Activated T-cell treated with anti-CD3 and anti-CD28 coated beads, Interleukin-2, amount 50 U/mL, for 4 hours (primary cell): ENCODE measurements at places on chromosomes 1 and 21. TPM values are rescaled to one million over a fixed set of nuclear protein-coding genes. Genes with fewer than 3 reads are reported as not detected.
A peak's percentile ranks its signal among the peaks of the same experiment; 100 is the strongest.

The DENND2C gene
- 0.20 TPM for total RNA-seq

The STX12 gene
- 25.2 TPM for total RNA-seq

The LCE3D gene
- total RNA-seq, result not detected

The ITGB3BP gene
- 29.7 TPM for total RNA-seq

The GPR25 gene
- total RNA-seq, result not detected

The ADORA1 gene
- 0.10 TPM for total RNA-seq

The PRAMEF18 gene
- not detected for total RNA-seq

The RSPO1 gene
- total RNA-seq, result not detected

The PEA15 gene
- 83.2 TPM for total RNA-seq

The TMEM61 gene
- not detected for total RNA-seq

DNA sequence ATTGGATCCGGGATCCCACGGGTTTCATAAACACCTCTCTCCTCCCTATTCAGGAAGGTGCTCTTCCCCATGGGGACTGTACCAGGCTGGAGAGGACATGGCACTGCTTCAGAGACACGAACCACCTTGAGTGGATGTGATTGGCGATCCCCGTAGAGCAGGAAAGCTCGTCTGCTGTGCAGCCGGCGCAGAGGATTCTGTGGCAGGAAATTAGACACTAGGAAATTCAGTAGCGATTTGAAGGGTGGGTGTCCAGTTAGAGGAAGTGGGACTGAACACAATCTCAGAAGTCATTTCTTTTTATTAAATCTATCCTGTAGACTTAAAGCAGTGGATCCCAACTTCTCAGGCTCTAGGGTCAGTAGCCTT lies 767 bp downstream of the PDIK1L start:
- DNase-seq, result no peak

DNA sequence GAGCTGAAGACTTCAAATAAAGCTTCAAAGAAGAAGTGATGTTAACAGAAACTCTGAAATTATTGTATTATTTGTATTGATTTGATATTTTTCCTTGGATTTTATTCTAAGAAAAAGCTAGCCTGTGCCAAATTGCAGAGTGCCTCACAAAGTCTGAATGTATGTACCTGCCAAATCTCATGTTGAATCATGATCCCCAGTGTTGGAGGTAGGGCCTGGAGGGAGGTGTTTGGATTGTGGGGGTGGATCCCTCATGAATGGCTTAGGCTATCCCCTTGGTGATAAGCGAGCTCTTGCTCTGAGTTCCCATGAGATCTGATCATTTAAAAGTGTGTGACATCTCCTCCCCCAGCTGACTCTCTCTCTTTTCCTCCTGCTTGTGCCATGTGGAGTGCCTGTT lies 43.6 kb downstream of the ACKR1 start:
- no peak for DNase-seq

DNA sequence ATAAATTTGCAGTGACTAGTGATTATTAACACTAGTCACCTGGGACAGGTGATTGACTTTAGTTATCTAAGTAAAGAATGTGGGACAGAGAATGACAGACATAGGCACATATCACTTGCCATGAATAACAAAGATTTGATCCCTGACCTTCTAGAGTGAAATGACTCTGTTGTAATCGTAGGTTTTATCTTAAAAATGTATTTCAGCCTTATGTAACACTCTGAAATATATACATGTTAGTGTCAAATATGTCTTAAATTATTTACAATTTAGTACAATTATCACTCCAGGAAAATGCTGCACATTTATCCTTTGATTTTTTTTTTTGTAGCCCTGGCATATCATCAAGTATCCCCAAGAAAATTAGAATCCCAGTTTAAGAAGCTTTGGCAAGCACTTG lies 186.4 kb upstream of the PTGFR start:
- no peak for DNase-seq

- DNase-seq, result no peak
Observed at GRCh38 chr1:7278045-7278444, 492.8 kb downstream of the CAMTA1 start.

DNA sequence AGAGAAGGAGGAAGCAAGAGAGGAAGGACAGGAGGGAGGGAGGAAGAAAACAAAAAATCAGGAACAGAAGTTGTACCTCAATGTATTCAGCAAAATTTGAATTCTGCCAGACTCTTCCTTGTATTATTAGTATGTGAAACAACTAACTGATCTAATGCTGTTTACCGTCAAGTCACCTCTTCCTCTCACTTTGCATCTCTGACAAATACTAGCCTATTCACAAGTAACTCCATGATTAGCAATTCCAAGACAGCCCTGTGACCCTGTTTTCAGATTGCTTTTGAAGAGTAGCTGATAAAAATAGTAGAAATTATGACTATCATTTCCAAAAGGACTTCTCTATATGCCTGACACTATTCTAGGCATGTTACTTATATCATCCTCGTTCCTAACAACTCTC lies 445.4 kb downstream of the NEGR1 start:
- no peak for DNase-seq

DNA sequence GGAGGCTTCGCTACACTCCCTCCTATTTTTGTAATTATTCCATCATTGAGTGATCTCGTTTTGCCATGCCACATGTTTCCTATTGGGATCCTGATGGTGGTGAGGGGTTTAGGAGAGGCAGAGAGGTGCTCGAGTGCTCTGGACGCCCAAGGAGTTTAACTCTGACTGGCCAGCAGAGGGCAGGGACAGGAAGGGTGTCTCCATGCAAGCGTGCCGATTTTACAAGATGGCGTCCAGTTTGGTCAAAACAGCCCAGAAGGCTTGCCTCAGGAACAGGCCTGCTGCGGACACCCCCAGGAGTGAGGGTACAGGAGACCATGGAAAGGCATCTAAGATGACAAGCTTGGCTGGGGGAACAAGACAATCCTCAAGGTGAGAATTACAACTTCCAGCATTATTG lies 33.8 kb upstream of the KCNE2 start:
- DNase-seq, result no peak

DNA sequence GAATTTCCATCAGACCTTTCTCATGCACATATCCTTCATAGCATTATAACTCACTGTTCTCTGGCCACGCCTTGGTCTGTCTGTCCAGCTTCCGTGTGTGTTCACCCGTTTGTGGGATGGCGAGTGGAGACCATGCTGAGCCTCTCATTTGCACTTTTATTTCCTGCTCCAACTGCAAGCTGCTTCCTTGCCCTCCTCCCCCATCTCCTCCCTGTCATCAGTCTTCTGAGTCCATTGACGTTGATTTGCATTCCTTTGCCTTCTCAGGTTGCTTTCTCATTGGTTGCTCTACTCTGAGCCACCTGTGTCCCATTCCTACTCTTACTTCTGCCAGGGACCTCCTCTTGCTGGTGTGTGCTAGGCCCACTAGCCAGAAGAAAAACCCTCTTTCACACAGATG lies 146.4 kb downstream of the NOS1AP start:
- no peak for DNase-seq

GRCh38 chr1:193588311-193589082 lies 402.1 kb upstream of the B3GALT2 start:
- DNase-seq, result no peak

GRCh38 chr1:118960026-118960561 lies 28.0 kb downstream of the TBX15 start:
- no peak for DNase-seq

GRCh38 chr1:110060034-110060661 lies 10.3 kb downstream of the ALX3 start:
- peak; percentile 70 for DNase-seq

GRCh38 chr1:22112554-22112953 lies 30.3 kb downstream of the WNT4 start:
- no peak for DNase-seq

DNA sequence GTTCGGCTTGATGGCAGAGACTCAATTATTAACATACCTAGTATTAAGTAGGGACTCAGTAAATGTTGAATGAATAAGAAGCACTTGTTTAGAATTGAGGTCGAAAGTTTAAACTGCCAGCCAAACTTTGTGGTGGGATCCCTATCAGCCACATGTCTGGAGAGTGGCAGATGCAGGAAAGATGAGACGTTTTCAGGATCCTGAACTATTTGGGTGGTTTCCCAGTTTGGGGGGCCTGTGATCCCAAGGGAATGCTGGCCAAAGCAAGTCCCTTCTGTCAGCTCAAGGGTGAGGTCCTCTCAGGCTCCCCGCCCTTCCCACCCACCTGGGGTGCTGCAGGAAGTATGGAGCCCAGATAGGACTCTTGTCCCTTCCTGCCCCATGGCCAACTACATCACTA lies 38.6 kb downstream of the KCNC4 start:
- DNase-seq, result no peak

DNA sequence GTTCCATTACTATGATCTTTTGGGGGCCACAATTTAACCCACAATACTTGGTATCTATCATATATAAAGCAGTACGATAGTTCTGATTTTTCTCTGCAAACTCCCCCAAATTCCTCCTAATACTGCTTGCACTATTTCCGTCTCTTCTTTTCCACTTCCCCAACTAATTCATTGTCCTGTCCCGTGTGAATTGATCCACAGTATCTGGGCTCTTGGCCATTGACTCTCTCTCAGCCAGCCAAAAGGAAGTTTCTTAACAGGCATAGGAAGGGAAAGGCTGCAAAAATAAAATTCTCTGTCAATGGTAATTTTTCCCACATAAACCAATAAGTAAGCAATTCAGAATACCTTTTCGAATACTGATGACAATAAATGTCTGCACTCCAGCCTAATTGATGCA lies 91.7 kb upstream of the DSCAM start:
- DNase-seq, result no peak

GRCh38 chr1:56031001-56031400 lies 548.4 kb downstream of the PLPP3 start:
- DNase-seq, result no peak

- DNase-seq, result no peak
Observed at GRCh38 chr1:63643926-63644325, 50.7 kb downstream of the PGM1 start.

- DNase-seq, result no peak
Observed at GRCh38 chr1:191508239-191508638, 650.0 kb upstream of the RGS18 start.

GRCh38 chr1:228456252-228457016 lies 30.7 kb upstream of the RNF187 start:
- no peak for DNase-seq

DNA sequence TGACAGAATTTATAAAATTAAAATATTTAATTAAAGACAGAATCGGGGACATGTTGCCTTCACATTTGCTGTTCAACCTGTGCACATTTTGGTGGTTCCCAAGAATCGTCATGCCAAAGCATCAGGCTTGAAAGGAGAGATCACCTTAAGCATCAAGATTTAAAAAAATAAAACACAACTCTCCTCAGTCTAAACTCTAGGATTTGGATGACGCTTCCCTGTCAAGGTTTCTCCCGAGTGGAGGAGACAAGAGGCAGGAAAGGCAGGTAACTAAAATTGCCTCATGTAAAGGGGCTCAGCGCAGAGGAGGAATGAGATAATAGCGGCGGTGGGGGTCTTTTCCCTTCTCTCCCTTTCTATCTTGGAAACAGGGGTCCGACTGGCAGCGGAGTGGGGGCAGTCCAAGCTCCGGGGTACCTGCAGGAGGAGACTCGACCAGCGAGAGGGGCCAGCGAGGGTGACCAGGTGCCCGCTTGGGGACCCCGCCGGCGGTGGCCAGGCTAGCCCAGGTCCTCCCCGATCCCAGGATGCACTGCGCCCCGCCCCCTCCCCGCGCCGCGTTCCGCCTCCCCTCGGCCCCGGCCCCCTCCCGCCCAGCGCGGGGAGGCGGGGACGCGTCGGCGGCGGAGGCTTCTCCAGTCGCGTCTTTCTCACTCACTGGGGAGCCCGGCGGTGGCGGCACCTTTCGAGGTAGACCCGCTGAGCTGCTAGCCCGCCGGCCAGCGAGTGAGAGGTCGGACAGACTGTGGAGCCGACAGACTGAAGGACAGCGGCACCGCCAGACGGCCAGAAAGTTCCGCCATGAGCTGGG lies at the start of gene FNBP1L:
FNBP1L (plus strand) TSS at position 638 of the 811 bp plus-strand sequence; CDS start at position 802, 164 bp downstream.
- DNase-seq, result peak; percentile 63

DNA sequence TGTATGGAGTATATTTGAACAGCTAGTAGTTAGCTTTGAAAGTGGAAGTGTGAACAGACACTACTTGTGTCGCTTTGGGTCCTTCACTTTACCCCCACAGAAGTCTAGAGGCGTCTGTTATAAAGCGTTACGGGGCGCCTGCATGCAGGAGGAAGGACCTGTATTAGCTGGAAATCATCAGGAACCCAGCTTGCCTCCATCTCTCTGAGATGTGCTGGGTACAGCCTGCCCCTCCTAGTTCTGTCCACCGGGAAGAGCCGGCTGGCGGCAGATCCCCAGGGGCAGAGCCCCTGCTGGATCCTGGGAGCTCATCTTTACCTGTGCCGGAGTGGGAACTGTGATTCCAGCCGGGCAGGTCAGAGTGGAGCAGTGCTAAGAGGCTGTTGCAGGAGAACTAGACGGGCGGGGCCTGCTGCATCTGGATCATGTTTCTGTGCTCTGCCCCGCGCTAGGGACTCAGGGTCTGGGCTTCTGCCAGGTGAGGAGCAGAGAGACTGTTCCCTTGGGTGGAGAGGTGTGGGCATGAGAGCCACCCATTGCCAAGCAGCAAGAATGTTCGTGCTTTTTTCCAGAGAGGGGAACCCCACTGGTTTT lies 22.3 kb upstream of the SPSB1 start:
- DNase-seq, result no peak

- no peak for DNase-seq
Observed at GRCh38 chr21:42820616-42821465, 58.5 kb downstream of the WDR4 start.

DNA sequence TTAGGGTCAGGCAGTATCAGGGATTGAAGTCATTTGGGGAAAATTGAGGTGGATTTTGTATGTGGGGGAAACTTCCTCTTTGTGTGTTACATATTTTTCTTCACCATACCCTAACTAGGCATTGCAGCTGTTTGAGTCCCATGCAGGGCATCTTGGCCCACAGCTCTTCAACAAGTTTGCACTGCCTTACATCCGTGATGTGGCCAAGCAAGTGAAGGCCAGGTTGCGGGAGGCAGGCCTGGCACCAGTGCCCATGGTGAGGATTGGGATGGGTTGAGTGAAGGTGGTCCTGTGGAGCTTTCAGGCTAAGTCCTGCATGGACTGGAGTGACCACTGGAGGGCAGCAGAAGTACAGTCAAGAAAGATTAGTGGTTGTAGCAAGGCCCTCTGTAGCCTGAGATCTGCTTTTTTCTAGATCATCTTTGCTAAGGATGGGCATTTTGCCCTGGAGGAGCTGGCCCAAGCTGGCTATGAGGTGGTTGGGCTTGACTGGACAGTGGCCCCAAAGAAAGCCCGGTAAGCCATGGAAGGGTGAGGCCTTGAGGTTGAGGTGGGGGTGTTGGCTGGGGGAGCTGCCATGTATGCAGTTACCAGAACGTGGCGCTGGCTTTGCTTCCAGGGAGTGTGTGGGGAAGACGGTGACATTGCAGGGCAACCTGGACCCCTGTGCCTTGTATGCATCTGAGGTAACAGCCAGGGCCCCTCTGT lies 2.4 kb downstream of the UROD start:
- peak; percentile 77 for DNase-seq
